ENCODE measurements at places on chromosomes 1 and 21.
A peak's percentile ranks its signal among the peaks of the same experiment; 100 is the strongest.

DNA sequence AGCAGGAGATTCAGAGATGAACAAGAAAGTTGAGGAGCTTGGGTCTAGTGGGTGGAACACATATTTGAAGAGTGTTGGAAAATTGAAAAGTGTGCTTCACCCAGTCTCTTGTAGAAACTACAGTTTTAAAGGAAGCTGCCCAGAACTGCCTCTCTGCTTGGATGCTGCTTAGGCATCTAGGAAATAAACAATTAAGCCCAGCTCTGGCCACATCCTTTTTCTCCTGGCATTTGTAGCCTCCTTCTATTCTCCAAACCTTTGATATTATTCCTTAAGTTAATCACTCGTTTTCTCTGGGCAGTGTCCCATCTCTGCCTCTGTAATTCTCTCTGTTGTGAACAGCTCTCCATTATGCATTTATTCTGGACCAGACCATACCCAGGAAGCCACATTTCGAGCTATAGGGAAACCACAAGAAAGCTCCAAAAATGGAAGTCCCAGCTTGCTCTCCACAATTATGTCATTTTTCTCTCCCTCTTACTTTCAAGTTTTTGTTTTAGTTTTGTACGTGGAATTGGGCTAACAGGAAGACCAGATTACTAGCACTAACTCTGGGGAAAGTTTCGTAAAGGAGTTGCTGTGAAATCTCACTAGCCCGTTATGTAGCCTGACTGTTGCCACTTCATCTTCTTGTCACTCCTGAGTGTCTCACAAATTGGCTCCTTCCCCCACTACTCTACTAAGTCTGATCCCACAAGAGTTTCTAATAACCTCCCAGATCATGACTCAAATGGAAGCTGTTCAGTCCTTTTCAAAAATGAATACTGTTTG, 102.2 kb downstream of the NTMT2 start:
- no peak for DNase-seq

DNA sequence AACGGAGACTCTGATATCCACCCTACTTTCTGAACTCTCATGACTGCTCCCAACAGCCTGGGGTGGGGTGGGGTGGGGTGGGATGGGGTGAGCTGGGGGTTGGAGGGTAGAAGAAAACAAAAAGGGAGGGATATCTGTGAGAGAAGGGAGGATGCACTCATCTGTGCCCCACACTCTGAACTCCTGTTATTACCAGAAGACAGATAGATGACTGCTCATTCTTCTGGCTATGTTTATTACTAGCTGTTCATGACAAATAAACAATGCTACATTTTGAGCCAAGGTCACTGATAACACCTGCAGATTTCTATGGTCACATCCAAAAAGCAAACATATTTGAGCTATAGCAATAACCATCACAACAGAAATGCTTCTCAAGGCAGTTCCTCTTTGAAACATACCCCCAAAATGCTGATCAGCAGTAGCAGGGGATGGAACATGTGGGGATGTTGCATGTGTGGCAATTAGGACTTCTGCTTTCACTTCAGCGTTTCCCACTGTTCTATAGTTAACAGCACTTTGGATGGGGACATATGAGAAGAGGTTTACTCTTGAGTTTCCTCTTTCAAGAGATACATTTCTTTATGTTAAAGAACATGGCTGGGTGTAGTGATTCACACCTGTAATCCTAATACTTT, 43.3 kb downstream of the GPR3 start:
- DNase-seq: no peak

GRCh38 chr1:84996846-84997666, at the start of gene MCOLN2:
TSS of gene MCOLN2 (minus strand) at chr1:84997113. CDS start at chr1:84996872, 241 bp downstream.
- no peak for DNase-seq

DNA sequence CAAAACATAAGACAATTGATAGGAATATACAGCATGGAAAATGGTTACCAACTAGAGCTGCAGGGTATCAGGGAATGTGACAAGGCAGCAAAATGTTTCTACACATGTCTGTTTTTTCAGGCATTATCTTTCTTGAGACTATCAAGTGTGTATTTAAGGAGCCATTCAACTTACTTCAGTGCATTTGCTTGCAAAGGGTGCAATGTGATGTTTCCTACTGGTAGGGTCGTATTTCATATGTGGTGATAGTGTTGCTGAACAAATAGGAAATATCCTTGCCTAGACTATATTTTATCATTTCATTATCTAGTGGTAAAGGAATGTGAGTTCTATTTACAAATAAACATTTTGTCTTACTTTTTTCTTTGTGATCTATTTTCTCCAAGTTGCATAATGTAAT, 42.4 kb downstream of the PTPRC start:
- no peak for DNase-seq

GRCh38 chr1:109910123-109910962, at the start of gene CSF1:
TSS of gene CSF1 (plus strand) at chr1:109910849. CDS start at chr1:109911024, 175 bp downstream.
- no peak for DNase-seq

- no peak for DNase-seq
Observed at GRCh38 chr1:97745912-97746311, 174.9 kb downstream of the DPYD start.

DNA sequence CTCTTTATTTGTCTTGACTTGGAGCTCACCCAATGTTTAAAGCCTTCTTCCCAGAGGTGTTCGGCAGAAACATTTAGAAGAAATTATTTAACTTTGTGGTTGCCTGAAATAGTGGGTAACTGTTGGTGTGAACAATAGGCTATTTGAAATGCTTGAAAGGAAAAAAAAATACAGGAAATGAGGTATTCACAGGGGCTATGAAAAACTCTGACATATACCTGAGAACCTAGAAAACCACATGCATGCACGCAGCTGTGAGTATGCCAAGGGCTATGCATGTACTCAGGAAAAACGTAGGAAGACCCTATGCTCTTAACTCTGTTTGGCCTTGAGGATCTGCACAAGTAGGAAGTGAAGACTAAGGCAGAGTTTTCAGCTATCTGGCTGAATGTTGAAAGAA, 16.4 kb upstream of the RNF186 start:
- DNase-seq: no peak

DNA sequence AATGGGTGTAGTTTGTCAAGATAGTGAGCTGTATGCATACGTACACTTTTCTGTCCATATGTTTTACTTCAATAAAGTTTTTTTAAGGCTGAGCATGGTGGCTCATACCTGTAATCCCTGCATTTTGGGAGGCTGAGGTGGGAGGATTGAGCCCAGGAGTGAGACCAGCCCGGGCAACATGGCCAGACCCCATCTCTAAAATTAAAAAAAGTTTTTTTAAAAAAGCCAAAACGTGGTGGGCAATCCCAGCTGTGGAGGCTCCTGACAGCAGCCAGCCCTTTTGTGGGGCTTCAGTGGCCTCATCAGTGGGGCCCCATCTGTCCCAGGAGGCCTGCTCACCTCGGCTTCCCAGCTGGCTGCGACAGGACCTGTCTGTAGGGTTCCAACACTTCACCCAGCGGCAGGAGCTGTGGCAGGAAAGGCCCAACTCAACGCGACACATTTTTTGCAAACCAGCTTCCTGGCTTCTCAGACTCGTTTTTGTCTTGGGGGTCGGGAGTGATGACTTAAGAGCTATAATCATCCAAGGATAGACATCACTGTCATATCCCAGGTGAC, 56.9 kb upstream of the LBR start:
- DNase-seq: no peak

GRCh38 chr1:34781844-34782391, 904 bp downstream of the GJB3 start:
- DNase-seq: no peak

DNA sequence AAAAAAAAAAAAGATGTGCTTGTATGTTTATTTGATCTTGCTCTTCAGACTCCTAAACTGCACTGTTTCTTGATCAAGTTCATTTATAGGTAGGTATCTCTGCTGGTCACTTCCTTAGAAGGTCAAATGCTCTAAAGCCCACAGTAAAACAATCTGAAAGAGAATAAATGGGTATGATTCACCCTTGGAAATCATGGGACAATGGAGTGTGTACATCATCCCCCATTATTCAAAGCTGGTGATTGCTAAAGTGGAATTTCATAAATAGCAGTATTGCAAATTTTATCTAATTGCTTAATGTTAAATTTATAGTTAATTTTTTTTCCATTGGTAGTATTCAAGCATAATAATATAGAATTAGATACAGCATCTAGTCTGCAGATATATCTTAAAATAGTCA, 53.4 kb downstream of the MIER1 start:
- DNase-seq: no peak

GRCh38 chr1:228824366-228824765, 89.1 kb downstream of the RHOU start:
- DNase-seq: no peak

DNA sequence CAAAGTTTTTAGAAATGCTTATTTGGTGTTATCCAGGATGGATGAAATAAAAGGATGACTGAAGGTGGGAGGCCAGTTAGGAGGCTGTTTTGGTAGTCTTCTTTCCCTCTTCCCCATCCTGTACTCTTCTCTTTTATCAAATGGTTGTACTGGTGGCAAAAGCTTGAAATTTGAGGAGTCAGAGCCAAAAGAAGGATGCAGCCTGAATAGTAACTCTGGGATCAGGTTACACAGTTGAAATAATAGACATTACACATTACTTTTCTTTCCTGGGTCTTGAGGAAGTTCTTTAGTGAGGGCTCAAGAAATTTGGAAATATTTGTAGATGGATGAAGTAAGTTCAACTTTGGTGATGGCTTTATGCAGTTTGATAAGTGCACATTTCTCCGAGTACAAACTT, 108.6 kb downstream of the GPR52 start:
- DNase-seq: no peak

DNA sequence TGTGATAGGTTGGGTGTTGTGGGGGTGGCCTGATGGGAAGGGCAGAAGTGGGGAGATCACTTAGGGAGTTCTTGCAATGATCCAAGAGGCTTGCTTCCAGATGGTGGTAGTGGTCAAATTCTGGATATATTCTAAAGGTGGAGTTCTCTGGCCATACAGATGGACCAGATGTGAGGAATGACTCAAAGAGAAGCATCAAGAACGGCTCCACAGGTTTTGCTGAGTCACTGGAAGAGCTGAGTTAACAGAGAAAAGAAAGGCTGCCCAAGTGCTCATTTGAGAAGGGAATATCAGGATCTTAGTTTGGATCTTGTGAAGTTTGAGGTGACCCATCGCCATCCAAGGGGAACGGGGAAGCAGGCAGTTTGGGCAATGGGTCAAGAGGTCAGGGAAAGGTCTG, 192.9 kb upstream of the GALNT2 start:
- DNase-seq: no peak

DNA sequence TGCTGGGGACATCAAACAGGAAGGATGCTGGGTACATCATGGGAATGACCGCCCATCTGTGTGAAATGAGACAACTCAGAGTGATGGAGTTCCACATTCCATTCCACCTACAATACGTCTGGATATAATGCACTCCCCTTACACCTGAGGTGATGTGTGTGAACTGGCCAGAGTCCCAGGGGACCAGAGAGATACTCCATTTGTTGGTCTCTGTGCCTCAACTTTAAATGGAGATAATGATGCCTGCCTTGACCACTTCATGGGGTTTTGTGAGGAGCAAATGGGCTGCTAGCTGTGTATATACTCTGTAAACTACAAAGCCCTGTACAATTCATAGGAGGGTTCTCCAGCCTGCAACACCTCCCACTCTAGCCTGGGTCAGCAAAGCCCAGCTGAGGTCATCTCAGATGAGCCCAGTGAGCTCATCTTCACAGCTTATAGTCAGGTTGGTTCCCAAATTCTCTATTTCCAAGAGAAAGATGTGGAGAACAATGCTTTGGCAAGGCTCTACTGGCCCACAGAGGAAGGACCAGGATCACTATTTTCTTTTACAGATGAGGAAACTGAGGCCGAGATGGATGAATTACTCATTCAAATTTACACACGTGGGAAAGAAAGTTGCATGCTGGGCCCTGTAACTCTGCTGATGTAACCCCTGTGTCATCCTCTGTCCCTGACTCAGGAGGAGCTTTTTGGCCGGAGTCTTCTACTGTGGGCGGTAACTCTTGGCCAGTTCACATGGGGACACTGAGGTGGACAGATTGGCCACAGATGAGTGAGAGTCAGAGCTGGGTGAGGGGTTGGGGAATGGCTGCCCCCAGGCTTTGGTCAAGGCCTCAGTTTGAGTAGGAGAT, 105.6 kb upstream of the GCLM start:
- DNase-seq: no peak

- no peak for DNase-seq
Observed at GRCh38 chr1:100306735-100307313, 40.8 kb downstream of the RTCA start.

- DNase-seq: no peak
Observed at GRCh38 chr1:85865213-85865612, 157.0 kb upstream of the ZNHIT6 start.

- no peak for DNase-seq
Observed at GRCh38 chr1:9289711-9290485, 2.8 kb upstream of the SPSB1 start.

DNA sequence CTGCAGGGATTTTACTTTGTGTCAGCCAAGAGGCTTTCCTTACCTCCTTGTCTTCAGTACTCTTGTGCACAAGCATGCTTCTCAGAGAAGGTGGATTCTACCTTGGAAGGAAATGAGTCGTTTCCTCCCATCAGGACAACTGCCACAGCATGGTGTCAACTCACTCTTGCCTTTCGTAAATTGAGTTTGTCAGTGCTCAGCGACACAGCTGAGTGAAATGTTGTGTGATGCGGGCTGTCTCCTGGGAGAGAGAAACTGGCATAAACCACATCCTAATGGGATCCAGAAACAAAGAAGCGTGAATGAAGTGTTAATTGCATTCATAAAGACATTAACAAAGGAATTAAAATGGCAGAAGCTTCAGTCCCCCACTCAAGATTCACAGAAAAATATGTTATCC, 51.5 kb upstream of the SLC22A15 start:
- no peak for DNase-seq

DNA sequence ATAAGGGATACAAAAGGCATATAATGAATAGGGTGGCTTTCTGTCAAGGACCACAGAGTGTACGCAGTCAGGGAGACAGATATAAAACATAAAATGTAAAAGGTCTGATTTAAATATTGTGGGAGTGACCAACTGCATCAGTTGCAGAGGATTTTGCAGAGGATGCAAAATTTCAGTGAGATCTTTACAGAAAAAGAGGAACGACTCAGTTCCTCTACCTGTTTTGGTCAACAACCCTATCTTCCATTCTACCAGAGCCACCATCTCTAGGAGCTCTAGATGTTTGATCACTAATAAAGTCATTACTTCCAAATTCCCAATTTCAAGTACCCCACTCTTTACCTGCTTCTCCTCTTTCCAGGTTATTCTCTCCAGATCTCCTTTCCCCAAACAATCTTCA, 16.5 kb downstream of the SOD1 start:
- DNase-seq: no peak

DNA sequence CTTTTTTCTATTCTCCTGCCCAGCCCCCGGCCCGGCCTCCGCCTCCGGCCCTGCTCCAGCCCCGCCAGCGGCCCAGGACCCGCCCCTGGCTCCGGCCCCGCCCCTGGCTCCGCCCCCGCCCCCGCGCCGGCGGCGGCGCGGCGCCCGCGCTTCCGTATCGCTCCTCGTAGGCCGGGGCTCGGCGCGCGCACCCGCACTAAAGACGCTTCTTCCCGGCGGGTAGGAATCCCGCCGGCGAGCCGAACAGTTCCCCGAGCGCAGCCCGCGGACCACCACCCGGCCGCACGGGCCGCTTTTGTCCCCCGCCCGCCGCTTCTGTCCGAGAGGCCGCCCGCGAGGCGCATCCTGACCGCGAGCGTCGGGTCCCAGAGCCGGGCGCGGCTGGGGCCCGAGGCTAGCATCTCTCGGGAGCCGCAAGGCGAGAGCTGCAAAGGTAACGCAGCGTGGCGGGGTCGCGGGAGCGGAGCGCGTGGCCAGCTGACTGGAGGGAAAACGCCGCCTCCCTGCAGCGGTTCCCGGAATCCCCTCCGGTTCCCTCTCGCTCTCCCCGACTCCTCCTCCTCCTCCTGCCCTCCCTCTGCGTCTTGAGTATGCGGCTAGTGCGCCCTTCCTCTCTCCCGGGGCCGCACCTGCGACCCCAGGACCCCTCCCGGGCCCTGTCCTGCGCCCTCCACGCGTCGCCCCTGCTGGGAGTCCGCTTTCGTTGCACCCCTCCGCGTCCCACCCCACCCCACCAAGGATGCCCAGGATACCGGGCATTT, at the start of gene IFNAR2:
IFNAR2 (plus strand) TSS at position 155 of the 761 bp plus-strand sequence. CDS start 11,985 bp downstream, outside the sequence.
- peak; percentile 8 for DNase-seq
